ENCODE measurements at places on chromosomes 2 and 18.

- no peak for DNase-seq
These were observed 113.1 kb downstream of the MREG start for GRCh38 chr2:215900203-215900611.

DNA sequence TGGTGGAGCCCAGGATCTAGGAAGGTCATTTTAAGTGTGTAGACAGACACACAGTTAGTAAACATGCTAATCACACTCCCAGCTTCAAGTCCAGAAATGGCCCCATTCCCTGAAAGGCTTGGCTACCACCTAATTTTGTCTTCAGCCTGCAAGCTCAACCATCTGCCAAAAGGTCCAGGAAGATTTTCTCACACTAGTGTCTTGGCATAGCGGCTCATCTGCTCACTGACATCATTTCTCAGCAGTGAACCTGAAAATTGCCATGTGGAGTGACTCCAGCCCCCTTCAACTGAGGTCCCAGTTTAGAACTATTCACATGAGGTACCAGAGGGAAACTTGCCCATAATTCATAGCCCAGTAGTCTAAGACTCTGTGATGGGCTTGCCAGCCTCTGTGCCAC is 748.9 kb downstream of the LRP1B start:
- DNase-seq: no peak

DNA sequence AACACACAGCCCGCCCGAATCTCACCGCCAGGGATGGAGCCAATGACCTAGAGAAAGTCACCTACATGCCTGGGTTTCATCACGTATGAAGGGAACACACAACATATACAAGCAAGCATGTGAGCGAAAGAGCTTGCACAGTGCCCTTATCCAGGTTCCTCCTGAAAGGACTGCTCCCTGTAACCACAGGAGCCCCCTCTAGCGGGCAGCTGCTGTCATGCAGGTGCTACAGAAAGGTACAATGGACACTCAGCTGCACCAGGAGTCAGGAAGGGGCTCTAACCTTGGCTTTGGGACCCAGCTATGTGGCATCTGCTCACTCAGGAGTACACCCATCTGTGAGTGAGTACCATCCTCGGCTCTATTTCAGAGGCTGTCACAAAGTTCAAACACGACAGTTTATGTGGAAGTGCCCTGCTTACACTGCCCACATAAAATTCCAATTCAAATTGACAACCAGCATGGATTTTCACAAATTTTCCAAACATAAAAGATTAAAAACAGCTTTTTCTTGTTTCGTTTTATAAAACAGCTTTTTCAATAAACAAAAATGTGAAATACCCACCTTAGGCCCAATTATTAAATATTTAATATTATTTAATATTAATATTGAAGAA is 3.5 kb downstream of the NDUFA10 start:
- peak; percentile 42 for DNase-seq

DNA sequence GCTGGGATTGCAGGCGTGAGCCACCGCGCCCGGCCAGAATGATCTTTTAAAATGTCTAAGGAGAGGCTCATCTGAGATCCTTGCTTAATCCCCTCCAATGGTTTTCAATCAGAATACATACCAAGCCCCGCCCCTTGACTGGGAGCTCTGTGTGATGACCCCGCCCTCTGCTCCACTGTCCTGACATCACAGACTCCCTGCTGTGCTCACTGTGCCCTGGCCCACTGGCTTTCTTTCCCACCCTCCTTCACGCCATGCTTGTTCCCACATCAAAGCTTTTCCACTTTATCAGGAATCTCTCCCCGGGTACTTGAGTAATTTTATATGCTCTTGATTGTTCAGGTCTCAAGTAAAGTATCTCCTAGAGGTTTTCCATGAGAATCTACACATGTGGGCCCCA is 762.3 kb upstream of the ID2 start:
- no peak for DNase-seq

DNA sequence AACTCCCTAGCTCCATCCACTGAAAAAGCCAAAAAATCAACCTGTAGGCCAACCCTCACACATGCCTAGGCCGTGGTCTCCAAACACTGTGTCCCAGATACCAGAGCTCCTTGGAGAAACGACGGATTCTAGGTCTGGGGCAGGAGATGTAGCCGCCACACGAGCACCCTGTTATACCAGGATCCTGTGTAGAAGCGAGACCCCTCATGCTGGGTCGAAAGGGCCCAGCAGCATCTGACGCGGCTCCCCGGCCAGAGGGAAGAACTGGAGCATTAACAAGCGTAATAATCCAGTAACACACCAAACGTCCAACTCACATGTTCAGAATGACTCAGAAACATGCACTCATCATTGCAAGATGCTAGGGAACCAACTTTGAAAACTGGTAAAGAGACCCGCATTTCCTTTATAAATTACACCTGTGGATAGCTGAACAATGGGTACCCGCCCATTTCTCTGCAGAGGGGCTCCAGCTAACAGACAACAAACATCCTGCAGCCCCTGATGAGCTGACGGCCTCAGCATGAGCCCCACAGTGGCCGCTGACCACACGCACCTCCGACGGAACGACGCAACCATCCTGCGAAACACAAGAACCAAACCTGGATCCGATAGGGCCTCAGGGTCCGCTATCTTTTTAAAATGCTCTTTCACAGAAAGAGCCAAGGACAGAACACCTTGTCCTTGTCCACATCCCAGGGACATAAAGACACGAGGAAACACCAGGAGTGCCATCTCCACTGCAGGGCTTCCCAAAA is 14.2 kb downstream of the SLC66A2 start:
- no peak for DNase-seq

DNA sequence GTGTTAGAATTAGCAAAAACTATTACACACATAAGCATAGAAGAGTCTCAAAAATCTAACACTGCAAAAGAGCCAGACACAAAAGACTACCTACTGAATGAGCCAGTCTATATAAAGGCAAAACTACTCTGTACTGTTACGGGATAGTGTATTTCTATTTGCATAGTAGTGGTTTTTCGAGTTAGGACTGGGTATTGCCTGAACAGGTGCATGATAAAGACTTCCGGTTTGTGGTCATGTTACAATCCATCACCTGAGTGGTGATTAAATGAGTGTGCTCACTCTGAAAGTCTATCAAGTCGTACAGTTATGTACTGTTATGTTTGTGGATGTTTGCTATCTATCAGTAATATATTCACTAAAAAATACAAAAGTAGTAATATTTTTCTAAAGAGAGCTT is 523.3 kb upstream of the SYT4 start:
- no peak for DNase-seq

Data from fibroblast of skin of right biceps (primary cell).